ENCODE measurements at places on chromosomes 2 and 18.

GRCh38 chr2:36672199-36672598, 24.3 kb upstream of the VIT start:
- DNase-seq: no peak

DNA sequence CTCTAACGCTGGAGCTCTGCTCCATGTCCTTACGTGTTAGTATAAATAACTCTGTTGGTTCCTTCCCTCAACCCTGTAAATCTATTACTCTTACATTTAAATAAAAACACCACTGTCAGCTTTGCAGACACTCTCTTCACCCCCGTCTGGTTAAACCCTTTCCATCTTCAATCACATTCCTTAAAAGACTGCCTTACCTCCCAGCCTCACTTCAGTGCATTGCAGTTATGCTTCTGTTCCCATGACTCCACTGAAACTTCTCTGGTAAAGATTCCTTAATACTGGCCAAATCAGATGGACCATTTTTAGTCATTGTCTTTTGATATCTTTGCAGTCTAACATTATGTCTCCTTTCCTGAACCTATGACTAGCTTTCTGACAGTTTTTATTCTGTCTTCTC, 61.7 kb downstream of the EML4 start:
- DNase-seq: no peak

DNA sequence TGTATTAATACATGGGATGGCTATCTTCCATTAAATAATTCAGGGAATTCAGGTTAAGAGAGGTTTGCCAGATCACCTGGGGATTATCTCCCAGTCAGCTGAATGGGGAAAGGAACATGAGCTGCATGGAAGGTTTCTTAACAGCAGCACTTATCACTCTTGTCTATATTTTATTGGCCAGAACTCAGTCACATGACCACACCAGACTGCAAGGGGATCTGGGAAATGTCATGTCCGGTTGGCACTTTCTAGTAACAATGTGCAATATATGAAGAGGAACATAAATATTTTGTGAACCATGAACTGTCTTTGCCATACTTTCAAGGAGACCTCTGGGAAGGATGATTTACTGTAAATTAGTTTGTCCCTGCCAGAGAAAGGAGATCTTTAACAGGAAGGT, 599.1 kb downstream of the SLC4A3 start:
- DNase-seq: no peak

DNA sequence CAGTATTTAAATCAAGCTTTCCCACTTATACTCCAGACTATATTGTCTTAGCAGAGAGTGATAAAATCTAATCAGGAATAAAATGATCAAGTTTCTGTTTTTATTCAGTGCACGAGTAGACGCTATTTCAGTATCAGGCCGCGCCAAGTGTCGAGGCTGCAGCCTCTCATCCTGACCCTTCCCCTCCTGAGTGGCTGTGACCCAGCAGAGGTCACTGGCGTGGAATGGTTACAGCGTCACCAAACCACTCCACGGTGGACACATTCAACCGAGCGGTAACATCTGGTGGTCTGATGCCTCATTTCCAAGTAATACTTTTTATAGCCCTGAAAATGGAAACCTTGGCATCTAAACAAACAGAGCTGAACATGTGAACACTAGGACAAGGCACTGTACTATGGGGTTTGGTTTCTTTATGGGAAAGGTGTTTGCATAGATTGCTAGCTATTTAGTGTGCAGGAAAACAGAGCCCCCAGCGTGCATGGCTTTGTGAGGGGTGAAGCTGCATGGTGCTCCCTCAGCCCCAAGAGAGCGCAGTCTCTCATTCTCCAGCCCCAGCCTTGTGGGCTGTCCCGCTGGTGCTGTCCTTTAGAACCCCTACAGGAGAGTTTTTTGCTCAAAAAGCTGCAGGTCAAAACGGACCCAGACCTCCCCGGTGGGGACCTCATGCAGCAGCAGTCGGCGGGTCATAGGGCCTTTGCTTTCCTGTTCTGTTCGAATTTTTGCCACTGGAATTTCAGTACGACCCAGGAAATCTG, 28.4 kb downstream of the FAM228A start:
- DNase-seq: no peak

DNA sequence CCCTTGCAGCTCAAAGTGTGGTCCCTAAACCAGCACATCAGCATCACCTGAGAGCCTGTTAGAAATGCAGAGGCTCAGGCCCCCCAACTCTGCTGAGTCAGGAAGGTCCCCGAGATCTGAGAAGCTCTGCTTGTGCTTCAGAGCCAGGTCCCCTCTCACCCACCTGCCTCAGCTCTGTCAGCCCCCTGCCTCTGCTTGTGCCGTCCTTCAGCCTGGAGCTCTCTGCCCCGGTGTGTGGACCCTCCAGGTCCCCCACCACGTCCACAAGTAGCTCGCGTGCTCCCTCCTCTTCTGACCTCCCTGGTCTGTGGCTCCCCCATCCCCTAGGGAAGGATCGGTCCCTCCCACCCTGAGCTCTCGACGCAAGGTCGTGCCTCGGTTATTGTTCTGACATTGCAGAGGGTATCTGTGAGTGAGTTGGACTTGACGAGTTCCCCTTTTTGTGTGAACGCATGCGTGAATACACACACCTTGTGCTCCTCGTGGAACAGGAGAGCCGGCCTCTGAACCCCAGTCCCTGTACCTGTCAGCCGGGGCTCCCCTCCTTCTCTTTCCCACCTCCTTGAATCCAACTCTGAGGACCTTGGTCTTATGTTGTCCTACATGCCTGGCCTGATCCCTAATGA, 75.5 kb upstream of the TAF1B start:
- no peak for DNase-seq

Data from 8988T (cell line).